ENCODE measurements at places on chromosomes 2 and 18. TPM values are rescaled to one million over a fixed set of nuclear protein-coding genes. Genes with fewer than 3 reads are reported as not detected.

DNA sequence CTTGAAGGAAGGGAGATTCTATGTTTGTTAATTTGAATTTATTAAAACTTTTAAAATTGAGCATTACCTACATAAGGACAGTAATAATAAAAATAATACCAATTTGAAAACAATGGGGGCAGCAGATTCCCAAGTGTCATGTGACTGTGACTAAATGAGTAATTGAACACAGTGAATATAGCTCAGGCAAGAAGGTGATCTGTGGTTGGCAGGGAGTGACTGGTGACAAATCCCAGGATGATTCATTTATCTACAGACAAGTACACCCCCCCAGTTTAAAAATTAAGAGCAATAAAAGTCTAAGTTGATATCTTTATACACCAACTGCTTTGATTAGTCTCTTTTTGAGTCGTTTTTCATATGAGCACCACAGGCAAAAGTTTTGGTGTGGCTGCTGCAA is 299.5 kb downstream of the ARHGAP15 start:
- peak; percentile 49 for DNase-seq

DNA sequence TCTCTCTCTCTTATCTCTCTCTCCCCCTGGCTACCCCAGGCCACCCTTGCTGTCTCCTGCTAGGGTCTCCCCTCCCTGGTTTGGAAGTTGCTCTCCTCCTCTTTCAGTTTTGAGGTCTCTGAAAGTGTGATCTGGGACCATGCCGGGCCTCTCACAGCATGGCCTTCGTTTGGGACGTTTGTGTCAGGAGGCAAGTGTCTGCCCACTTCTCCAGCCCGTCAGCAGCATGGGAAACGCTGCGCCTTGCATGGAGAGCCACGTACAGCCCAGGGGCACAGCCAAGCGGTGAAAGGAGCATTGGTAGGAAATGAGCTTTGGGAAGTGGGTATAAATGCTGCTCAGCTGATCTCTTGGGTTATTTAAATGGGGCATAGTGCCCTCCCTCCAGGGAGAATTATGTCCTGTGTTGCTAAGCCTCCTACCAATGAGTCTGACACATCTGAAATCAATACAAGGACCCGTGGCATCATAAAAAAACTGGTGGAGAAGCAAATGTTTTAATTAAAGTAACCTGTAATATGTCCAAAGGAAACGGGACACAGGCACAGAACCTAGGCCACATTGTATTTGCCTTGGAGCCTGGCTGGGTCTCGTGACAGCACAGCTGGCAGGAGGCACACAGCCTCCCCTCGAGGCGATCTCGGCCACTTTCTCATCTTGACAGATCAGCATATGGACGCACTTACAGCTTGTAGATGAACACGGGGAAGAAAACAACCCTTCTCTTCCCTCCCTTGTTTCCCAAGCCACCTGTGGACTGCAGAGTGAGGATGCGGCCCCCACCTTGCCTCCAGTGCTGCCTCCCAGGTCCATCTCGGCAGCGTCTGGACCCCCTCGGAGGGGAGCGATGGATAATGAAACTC is 72.7 kb downstream of the SH3RF3 start:
- DNase-seq = no peak

GRCh38 chr2:239647052-239647819 is 246.4 kb upstream of the HDAC4 start:
- DNase-seq = no peak

- DNase-seq = peak; percentile 52
Measured at GRCh38 chr18:1585881-1586488, 681.3 kb downstream of the ADCYAP1 start.

DNA sequence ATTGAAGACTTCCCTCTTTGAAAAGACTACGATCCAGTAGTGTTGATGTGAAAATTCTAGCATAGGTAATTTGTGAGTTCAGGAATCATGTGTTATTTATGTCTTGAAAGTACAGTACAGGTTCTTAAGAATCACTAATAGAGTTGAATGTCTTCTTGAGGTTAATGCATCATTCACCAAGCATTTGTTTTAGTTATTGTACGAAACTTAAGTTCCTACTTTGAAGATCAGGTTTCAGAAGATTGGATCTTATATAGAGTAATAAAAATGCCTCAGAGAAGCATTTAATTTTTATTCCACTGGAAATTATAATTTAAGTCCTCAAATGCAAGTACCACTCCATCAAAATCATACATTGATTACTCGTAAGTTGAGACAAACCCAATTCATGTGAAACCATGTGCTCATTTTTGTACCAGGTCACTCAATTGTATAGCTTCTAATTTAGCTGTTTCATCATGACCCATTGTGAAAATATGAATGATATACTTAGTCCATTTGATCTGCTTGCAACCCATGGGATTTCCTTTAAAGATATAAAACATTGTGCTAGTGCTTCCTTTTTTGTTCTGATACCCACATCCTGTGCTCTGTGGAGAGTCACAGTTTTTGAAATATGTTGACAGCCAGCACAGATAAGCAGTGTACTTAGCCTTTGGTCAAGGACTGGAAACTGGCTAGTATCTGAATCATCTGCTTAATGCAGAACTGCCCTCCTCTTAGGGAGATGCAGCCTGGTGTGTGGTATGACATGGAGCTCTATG is 22.5 kb upstream of the RAB27B start:
- peak; percentile 76 for DNase-seq

DNA sequence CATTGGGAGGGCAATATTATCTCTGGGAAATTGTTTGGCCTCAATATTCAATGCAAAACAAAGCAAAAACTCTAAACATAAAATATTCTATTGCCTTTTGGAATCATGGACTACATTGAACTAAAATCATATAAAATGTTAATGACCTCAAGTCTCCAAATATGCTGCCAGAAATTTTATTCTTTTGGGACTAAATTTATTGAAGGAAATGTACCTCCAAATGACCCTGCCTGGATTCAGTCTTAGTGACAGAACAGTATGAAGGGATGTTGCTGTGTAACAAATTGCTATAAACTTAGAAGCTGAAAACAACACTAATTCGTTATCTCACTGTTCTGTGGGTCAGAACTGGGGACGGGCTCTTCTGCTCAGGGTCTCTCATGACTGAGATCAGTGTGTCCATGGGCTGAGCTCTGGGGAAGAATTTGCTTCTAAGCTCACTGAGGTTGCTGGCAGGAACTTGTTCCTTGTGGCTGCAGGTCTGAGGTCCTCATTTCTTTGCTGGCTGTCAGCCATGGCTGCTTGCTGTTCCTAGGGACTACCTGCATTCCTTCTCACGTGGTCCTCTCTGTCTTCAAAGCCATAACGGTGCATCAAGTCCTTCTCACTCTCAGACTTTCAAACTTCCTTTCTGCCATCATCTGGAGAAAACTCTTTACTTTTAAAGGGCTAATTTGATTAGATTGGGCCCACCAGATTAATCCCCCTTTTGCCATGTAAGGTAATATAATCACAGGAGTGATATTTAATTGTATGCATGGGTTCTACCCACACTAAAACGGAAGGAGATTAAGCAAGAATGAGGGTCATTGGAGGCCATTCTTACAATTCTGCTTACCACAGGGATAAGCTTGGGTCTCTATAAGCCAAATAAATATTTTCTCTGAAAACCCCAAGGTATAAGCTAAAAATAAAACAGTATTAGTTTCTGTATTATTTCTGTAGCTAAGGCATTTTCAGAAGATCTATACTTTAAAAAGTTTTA is 149.0 kb downstream of the ADCYAP1 start:
- no peak for DNase-seq

GRCh38 chr2:203599509-203599908 is 64.4 kb upstream of the RAPH1 start:
- DNase-seq = no peak

DNA sequence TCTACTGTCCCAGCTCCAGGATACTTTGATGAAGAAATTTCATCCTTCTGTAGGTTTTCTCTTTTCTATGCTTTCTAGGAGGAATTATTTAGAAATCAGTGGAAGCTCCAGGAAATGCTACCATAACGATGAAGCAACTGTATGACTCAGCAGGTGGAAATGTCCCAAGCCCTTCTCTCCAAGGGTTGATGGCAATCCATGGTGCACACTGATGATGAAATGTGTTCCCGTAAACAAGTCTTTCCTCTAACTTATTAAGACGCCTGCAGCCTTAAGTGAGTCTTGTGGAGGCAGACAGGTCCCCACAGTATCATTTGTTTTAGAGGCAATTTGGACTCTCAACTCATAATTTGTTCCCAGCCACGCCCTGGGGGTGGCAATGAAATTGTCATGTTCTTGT is 777.6 kb upstream of the SOX11 start:
- DNase-seq = peak; percentile 50

DNA sequence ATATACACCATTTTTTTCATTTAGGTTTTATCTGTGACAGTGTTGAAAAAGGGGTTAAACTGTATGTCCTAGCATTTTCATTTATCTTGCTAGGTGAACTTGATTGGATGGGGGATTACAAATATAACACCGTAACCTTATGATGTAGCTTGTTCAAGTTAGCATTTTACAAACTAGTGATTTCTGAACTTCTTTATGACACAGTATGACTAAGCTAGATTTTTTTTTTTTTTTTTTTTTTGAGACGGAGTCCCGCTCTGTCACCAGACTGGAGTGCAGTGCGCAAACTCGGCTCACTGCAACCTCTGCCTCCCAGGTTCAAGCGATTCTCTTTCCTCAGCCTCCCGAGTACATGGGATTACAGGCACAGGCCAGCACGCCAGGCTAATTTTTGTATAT is 47.1 kb downstream of the KCMF1 start:
- peak; percentile 21 for DNase-seq

DNA sequence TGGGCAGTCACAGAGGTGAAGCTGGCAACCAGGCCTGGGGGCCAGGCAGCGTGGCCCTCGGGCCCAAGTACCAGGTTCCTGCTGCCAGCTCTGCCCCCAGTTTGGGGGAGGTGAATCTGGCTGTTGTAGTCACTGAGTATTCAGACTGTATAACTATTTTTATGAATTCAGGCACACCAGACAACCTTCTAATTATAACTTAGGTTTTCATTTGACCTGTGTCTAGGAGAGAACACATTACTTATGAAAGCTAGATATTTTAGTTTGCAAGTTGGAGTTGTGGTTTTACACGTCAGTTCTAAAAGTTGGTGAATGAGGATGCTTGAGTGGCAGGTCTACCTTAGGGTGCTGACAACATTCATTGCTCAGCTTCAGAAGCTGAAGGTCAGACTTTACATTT is 71.7 kb downstream of the LIMS1 start:
- DNase-seq = no peak

GRCh38 chr2:127984551-127984950 is 43.3 kb downstream of the SAP130 start:
- DNase-seq = no peak

DNA sequence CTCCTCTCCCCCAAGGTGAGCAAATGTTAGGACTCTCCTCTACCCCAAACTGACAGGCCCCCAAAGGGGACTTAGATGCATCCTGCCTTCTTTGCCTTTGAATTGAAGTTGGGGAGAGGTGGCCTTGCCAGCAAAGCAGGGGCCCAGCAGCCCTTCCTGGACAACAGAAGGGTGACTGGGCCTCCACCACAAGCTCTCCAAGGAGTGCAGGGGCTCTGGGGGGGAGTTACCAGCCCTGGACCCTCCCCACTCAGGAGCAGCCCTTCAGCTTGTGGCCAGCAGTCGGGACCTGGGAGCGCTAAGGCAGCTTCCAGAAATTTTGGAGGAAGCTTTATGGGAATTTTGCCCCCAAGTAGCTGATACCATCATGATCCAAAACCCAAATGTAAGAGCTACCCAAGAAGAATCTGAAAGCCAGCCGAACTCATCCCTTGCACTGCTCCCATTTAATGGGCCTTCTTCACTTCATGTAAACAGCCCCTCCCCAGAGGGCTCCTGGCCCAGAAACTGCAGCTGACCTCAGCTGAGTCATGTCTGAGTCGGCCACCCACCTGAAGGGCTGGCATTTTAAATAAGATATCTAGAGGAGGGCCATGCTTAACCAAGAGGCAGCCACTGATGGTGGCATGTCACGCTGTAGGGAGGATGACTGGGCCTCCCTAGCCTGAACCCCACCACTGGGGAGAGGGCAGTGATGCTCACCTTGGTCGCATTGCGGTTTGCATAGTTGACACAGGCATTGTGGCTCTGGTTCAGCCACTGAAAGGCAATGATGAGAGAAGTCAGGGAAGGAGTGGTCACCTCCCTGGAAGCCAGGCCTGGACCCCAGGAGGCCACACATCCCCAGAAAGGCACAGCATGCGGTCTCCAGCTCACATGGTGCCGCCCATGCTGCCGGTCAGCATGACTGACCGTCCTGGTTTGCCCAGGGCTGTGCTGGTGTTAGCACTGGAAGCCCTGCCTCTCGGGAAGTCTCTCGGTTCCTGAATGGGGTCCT is 71.5 kb downstream of the SFXN5 start:
- DNase-seq = peak; percentile 61

GRCh38 chr2:34373586-34374233 is 774.6 kb upstream of the FAM98A start:
- DNase-seq = no peak

- DNase-seq = peak; percentile 97
Measured at GRCh38 chr2:134405611-134406081, 151.8 kb downstream of the MGAT5 start.

DNA sequence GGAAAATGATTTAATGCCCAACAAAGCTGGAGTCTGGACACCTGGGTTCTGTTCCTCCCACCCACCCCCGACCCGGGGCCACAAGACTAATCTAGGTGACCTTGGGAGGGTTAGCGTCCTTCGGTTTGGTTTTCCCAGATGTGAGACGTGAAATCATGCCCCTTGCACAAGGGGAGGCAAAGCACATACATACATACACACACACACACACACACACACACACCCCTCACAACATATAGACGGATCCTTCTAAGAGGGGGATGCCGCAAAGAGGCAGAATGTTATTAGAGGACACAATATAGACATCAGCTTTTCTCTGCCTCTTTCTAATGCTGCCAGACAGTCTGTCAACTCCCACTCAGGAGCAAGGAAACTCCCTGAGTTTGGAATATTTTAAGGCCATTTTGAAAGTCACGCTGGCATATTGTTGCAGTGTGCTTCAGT is 616 bp upstream of the RBMS1 start:
- no peak for DNase-seq

GRCh38 chr18:13390196-13390595 is 171.6 kb downstream of the LDLRAD4 start:
- no peak for DNase-seq

DNA sequence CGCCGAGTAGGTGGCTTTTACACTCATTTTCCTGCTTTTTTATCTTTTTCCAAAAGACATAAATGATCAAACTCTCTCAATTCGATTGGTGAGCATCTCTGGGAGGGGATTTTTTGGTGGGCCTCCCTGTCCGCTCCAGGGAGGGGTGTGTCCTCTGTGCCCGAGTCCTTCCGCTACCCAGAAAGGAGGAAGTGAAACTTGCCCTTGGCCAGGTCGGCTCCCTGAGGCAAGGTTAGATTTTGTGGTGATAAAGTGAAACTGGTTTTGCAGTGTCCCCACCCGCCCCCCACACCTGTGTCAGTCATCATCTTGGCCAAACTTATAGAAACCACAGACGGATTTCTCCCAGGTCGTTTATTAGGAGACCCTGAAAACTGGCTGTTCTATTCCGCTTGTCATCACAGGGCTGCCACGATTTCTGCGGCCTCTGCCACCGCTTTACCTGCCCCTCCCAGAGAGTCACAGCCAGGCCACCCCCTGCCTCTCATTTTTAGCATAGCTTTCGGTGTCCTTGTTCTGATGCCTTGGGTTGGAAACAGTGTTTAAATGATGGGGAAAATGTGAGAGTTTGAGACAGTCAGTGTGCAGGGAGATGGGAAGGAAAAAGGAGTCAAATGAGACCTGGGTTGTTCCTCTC is 93.6 kb downstream of the SH3BP4 start:
- no peak for DNase-seq

MREG gene
- 28.8 TPM for total RNA-seq

GAREM2 gene
- under 0.01 TPM for total RNA-seq

GKN1 gene
- total RNA-seq = not detected

LINC00305 gene
- not detected for total RNA-seq

DSG2 gene
- total RNA-seq = 91.5 TPM

CAPN14 gene
- total RNA-seq = 35.1 TPM

CEP76 gene
- 11.9 TPM for total RNA-seq

RASGRP3 gene
- 0.79 TPM for total RNA-seq

DSG4 gene
- total RNA-seq = under 0.01 TPM

FOXD4L1 gene
- 0.13 TPM for total RNA-seq

Measured in bronchial epithelial cell (primary cell).